CD4-positive, CD25-positive, alpha-beta regulatory T cell (primary cell): ENCODE measurements at places on chromosomes 6 and 20. TPM values are rescaled to one million over a fixed set of nuclear protein-coding genes. Genes with fewer than 3 reads are reported as not detected.
A peak's percentile ranks its signal among the peaks of the same experiment; 100 is the strongest.

GRCh38 chr6:26571592-26572296 lies 25.0 kb upstream of the ABT1 start:
- peaks cover 3% of the 10 kb centered on the region for H3K27me3 ChIP-seq
- peaks cover 18% of the 10 kb centered on the region for H3K4me1 ChIP-seq
- peak overlapping the region; percentile 79 for H3K4me3 ChIP-seq
- H3K27ac ChIP-seq, result peak overlapping the region; percentile 6
- no peaks in the 10 kb centered on the region for H3K36me3 ChIP-seq

DNA sequence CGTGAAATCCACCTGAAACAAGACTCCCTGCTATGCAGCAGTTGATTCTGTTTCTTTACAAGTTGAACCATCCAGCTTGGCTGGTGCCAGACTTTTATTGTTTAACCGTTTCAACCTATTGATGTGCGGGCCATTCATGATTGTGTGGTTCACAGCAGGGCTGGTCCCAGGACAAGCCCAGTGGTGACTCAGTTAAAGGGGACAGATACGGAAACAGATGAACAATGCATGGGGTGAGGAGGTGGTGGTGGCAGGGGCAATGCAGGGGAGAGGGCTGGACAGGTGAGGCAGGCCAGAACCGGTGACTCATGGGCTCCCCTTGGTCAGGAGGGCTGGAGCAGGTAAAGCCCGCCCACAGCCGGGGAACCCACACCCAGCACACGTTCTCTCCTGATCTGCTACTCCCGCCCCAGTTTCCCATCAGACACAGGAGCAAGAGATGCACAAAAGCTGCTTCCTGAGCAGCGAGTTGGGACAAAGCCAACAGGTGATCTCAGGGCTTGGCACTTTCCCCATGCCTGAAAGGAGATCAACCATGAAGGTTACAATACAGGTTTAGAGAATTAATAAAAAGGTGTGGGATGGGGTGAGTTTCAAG lies 232.2 kb downstream of the LY86 start:
- no peak for DNase-seq
- H3K27me3 ChIP-seq, result peaks cover 3% of the 10 kb centered on the region
- no peaks in the 10 kb centered on the region for H3K36me3 ChIP-seq
- no peak overlapping the region for H3K27ac ChIP-seq
- no peak overlapping the region for H3K4me3 ChIP-seq

DNA sequence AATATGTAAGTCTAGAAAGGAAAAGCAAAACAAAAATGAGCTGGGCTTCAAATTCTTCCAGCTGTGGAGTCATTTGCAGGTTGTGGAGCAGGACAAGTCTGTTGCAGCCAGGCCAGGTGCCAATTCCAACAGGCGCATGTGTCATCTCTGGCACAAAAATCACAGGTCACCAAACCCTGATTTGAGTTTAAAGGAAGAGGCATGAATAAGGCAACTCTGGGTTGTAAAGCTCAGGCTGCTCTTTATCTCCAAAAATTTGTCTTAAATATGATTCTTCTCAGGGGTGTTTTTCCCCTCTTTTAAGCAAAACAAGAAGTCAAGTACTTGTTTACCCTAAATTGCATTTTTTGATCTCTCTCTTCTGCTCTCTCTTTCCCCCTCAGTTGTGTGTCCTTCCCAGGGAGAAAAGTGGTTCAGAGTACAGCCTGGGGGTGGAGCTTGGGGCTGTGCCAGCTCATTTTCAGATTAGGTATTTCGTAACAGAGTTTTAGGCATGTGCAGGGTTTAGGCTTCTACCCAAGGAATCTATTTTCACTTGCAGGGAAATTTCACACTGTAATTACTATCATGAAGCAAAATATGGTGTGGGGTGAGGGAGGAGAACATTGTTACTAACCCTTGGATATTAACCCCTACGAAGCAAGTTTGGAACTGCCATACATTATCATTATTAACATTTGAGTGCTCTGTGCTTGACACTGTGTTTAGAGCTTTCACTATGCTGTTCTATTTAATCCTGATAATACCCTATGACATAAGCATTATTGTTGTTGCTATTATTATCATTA lies 8.3 kb upstream of the NCOA3 start:
- H3K27ac ChIP-seq, result no peak overlapping the region
- H3K4me3 ChIP-seq, result peak overlapping the region; percentile 49
- H3K27me3 ChIP-seq, result no peaks in the 10 kb centered on the region
- peak; percentile 59 for DNase-seq

- peaks cover 11% of the 10 kb centered on the region for H3K27me3 ChIP-seq
- no peak for DNase-seq
- H3K36me3 ChIP-seq, result no peaks in the 10 kb centered on the region
- peaks cover 3% of the 10 kb centered on the region for H3K4me1 ChIP-seq
- H3K4me3 ChIP-seq, result no peak overlapping the region
Measured at GRCh38 chr6:123804787-123805540, 1.3 kb downstream of the NKAIN2 start.

GRCh38 chr6:33000055-33000454 lies 9.3 kb downstream of the HLA-DOA start:
- H3K4me3 ChIP-seq, result no peak overlapping the region
- peaks cover 27% of the 10 kb centered on the region for H3K27me3 ChIP-seq
- DNase-seq, result peak; percentile 30

DNA sequence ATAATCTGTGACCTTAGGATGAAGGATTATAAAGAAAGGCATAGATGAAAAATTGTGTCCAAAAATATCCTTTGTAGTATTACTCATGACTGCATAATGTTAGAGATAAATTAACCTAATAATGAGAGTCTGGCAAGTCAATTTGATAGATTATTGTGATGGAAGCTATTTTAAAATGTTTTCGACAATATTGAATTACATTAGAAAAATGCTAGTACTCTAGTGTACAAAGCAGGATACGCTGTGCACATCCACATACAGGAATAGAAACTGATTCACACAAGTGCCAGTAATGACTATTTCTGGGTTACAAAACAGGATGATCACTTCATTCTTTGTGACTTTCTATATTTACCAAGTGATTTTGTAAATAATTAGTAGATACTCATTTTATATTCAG lies 3.3 kb downstream of the SLC17A2 start:
- peaks cover 5% of the 10 kb centered on the region for H3K27me3 ChIP-seq
- H3K4me3 ChIP-seq, result no peak overlapping the region
- no peak for DNase-seq
- H3K27ac ChIP-seq, result no peak overlapping the region
- H3K4me1 ChIP-seq, result no peaks in the 10 kb centered on the region
- no peaks in the 10 kb centered on the region for H3K36me3 ChIP-seq

ANKEF1 gene
- total RNA-seq, result 1.1 TPM

TXLNB gene
- total RNA-seq, result 0.47 TPM

DLK2 gene
- total RNA-seq, result 0.76 TPM
